ENCODE measurements at places on chromosomes 5 and 9. TPM values are rescaled to one million over a fixed set of nuclear protein-coding genes. Genes with fewer than 3 reads are reported as not detected.

Gene SLC35A4
- total RNA-seq: 45.8 TPM

Gene LCP2
- under 0.01 TPM for total RNA-seq

Gene FAM221B
- total RNA-seq: not detected

Gene IDNK
- 0.48 TPM for total RNA-seq

Gene ZFP37
- total RNA-seq: 4.6 TPM

Gene C6
- total RNA-seq: 1.2 TPM

Gene OR1L6
- not detected for total RNA-seq

Gene OR1Q1
- not detected for total RNA-seq
